LNCaP clone FGC (cell line): ENCODE measurements at places on chromosomes 3 and 15.

- no peak for DNase-seq
Observed at GRCh38 chr3:101857301-101857741, 8.0 kb downstream of the NFKBIZ start.

GRCh38 chr15:36907295-36907694, 193.1 kb downstream of the MEIS2 start:
- DNase-seq = no peak

DNA sequence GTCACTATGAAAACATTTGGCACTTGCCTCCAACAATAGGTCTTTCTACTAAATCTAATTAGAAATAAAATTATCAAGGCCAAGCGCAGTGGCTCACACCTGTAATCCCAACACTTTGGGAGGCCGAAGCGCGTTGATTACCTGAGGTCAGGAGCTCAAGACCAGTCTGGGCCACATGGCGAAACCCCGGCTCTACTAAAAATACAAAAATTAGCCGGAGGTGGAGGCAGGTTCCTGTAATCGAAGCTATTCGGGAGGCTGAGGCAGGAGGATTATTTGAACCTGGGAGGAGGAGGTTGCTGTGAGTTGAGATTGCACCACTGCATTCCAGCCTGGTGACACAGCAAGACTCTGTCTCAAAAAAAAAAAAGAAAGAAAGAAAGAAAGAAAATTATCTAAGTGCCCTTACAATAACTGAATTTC, 1.6 kb upstream of the PLD1 start:
- no peak for DNase-seq

DNA sequence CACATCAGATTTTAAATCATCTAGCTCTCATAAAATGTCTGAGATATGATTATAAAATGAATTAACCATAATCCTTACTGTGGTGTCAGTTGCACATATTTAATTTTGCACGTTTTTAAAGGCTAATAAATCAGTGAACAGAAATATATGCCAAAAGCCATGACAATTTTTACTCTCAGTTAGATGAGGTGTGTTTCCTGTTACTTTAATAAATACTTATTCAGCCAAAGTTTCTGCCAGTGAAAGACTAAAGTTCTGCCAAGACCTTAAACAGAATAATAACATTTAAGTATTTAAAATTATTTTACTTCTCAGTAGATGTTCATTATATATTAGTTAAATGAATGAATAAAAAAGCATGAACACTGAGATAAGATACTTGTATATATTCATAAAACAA, 1150.1 kb downstream of the NAALADL2 start:
- DNase-seq = peak; percentile 6

GRCh38 chr3:194373899-194374298, 4.4 kb upstream of the LRRC15 start:
- DNase-seq = no peak

GRCh38 chr15:36313021-36313420, 266.4 kb upstream of the CDIN1 start:
- DNase-seq = no peak

DNA sequence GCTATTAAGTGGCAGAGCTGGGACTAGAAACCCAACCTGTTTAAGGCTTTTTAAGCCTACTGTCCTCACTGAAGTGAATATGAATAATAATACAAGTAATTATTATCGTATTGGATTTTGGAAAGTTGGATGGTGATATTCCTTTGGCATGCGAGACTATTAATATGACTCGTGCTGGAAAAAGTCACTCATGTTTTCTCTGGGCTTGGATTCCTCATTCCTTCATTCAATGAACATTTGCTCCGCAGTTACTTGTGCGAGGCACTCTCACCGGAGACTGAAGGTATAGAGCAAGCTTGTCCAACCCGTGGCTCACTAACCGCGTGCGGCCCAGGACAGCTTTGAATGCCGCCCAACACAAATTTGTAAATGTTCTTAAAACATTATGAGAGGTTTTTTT, 694 bp downstream of the PLAAT1 start:
- no peak for DNase-seq

DNA sequence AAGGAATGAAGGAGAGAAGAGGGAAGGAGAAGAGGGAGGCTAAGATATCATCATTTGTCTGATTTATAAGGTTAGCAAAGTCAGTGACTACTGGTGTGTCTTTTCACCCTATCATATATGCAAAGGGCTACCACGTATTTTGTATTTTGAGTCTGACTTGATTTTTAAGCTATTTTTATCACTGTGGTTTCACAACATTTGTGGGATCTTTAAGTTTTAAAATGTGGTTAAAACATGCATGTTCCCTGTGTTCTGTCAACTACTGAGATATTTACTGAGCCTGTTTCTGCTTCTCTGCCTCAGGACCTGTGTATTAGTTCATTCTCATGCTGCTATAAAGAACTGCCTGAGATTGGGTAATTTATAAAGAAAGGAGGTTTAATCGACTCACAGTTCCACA, 22.5 kb upstream of the SPTSSB start:
- no peak for DNase-seq

GRCh38 chr3:39404943-39405686, 1.4 kb upstream of the RPSA start:
- no peak for DNase-seq

DNA sequence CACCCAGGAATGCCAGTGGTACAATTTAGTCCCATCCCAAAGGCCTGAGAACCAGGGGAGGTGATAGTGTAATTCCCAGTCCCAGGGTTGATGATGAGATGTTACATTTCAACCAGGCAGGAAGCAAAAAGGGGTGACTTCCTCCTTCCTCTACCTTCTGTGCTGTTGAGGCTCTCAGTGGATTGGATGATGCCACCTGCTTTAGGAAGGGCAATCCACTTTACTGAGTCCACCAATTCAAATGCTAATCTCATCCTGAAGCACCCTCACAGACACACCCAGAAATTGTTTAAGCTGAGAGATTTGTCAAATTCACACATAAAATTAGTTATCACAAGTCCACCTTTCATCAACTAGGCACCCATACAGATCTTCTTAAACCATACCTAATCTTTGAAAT, 418.5 kb upstream of the GOLIM4 start:
- no peak for DNase-seq

- DNase-seq = no peak
Observed at GRCh38 chr3:61268644-61269043, 17.4 kb upstream of the FHIT start.

DNA sequence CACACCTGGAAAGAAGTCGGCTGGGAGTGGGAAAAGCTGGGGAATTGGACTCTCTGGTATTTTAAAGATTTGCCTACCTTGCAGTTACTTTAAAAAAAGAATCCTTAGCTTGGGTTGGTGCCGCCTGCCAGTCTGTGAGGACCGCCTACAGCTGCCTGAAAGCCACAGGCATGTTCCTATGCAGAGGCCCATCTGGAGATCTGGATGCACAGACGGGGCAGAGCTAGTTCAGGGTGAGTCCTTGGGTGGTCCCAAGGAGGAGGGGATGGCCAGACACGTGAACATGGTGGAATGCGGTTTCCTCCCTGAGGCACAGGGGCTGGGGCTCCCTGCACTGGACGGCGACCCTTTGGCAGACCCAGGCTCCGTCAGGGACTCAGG, 113.2 kb upstream of the IQSEC1 start:
- no peak for DNase-seq

DNA sequence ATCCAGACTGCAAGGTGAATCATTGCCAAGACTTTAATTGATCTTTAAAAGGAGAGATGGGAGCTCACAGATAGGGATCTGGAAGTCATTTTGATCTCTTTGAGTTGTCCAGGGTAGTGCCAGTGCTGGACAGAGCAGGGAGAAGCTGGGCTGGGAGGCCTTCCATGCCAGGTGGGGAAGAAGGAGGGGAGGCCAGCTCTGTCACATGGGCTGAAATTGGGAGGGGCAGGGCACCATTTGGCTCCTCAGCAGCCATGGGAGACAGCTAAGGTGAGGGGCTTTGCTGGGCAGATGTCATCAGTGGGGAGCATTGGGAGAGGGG, 23.4 kb downstream of the SMAD6 start:
- no peak for DNase-seq

- peak; percentile 100 for DNase-seq
Observed at GRCh38 chr3:133573054-133573628, 345 bp upstream of the CDV3 start.

- no peak for DNase-seq
Observed at GRCh38 chr3:99938270-99938911, 120.7 kb downstream of the CMSS1 start.

GRCh38 chr15:94535298-94536048, 304.1 kb downstream of the MCTP2 start:
- no peak for DNase-seq

GRCh38 chr3:134965865-134966481, 170.9 kb downstream of the EPHB1 start:
- no peak for DNase-seq

GRCh38 chr3:130758624-130759369, 12.2 kb upstream of the PIK3R4 start:
- no peak for DNase-seq

- DNase-seq = no peak
Observed at GRCh38 chr3:147619921-147620560, 210.9 kb downstream of the ZIC1 start.

- no peak for DNase-seq
Observed at GRCh38 chr3:111923806-111924205, 55.0 kb upstream of the ABHD10 start.

GRCh38 chr3:48514431-48515227, 10.7 kb upstream of the SHISA5 start:
- no peak for DNase-seq

DNA sequence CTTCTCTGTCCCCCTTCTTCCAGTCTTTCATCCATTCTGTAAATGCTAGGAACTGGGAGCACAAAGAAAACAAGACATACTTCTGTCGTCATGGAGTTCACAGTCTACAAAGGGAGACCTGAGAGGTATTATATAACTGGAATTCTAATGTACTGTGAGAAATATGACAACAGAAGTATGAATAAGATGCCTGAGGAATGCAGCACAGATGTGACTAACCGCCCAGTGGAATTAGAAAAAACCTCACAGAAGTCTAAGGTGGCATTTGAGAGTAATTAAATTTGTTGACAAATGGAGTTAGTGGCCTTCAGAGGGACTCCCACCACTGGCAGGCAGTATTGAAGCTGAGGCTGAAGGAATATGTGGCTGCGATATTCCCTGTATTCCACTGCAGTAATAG, 168.5 kb upstream of the FAM3D start:
- no peak for DNase-seq

DNA sequence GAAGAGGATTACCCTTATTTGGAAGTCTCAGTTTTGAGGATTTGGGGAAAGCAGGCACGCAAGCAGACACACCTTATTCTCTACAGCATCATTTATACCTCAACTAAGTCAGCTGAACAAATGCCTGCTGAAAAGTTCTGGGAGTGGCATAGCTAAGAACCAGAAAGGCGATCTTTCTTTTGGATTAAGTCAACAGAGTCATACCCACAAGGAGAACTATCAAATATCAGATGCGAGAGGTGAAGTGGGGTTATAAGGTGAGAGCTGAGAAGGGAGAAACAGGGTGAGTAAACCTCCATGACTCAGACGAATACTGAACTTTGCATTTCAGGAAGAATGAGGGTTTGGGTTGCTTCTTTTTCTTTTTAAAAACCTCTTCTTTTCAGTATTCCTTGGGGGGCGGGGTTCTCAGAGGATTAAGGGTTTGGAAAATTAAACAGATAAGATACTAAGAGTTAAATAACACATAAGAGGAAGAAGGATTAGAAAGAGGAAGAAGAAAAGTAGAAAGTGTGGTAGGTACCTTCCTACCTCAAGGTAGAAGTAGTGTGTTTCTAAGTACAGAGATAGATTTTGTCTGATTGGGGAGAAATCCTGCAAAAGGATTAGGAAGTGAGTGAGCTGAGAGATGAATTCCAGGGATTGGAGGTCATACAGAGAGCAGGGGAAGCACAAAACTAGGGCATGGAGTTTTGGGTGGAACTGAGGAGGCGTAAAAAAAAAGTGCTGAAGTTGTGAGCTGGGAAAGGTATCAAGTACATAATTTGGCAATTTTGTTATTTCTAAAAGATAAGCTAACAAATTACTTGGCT, 41.3 kb upstream of the ICE2 start:
- DNase-seq = no peak

GRCh38 chr3:141089339-141090152, 38.4 kb downstream of the SPSB4 start:
- DNase-seq = no peak

GRCh38 chr3:38383156-38383875, 36.7 kb downstream of the XYLB start:
- DNase-seq = no peak

- no peak for DNase-seq
Observed at GRCh38 chr3:157488144-157488543, 15.1 kb downstream of the VEPH1 start.

DNA sequence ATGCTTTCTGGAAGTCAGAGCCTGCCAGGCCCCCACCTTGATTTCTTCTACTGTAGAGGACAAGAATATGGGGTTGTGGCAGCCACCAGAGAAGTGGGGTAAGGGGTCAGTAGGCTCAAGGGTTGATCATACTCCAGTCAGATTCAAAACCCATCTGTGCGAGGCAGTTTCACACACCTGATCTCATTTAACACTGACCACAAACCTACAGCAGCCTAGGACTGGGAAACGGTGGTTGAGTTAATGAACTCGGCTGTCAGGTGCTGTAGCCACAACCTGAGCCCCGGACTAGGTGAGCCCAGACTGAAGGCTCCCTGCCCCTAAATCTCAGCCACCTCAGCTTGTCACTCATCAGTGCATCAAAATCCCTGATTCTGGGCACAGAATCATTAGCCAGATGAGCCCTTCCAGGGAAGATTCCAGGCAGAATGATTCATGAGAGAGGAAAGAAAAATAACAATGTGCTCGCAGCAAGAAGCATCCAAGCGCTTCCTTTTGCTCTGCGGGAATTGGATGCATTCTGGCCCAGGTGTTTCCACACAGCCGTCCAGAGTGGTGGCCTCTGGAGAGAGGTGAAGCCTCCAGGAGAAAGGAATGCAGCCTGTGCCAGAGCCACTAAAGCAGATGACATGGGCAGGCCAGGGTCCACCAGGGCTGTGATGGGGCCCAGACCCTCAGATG, 102.1 kb downstream of the SRGAP3 start:
- DNase-seq = no peak

GRCh38 chr15:39621976-39622375, 41.1 kb downstream of the THBS1 start:
- no peak for DNase-seq

DNA sequence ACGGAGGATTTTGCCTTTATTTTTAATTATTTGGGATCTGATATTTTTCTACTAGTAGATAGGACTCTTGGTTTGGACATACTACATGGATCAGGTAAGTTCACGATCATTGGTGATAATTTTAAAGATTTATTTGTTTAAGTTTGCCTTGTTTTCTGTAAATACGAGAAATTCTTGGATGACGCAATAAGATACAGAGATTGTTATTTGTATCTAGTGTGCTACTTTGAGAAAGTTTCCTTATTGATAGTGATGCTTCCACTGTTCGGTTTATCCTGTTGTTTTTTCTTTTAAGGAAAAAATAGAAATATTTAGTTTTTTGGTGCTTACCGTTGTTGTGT, 577 bp downstream of the CHD2 start:
- DNase-seq = no peak

- DNase-seq = no peak
Observed at GRCh38 chr3:33111581-33111980, 2.2 kb upstream of the CRTAP start.
